ENCODE measurements at places on chromosomes 7 and 10.

DNA sequence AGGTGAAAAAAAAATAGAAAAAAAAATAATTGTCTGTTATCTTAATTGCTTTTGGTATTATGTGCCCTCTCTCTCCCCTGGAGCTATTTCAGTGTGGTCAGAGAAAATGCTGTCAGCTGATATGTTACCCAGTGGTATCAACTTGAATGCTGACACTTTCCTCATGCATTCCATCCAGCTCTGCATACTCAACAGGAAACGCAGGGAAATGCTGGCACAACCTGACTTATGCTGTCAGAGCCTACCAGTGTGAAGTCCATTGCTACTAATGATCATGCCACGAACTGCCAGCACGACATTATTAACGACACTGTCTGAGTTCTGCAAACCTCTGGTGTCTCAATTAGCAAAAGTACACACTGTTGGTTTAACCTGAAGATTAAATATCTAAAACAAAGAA, 182.8 kb downstream of the ZWINT start:
- no peak for DNase-seq

DNA sequence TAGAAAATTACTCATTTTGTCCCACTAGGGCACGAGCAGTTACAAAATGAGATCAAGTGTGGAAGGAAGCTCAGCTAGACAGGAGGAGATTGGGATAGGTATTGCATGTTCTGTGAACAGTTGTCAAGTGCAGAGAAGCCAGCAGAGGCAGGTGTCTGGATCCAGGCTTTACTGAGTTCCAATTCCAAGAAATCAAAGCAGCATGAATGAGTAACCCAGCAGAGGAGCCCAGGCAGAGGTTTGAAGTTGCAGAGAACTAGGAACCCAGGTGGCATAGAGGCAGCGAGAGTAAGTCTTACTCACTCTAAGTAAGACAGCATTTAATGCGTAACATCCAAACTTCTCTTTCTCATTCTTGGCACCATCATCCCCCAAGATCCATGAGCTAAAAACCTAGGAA, 11.8 kb downstream of the MRC1 start:
- no peak for DNase-seq

DNA sequence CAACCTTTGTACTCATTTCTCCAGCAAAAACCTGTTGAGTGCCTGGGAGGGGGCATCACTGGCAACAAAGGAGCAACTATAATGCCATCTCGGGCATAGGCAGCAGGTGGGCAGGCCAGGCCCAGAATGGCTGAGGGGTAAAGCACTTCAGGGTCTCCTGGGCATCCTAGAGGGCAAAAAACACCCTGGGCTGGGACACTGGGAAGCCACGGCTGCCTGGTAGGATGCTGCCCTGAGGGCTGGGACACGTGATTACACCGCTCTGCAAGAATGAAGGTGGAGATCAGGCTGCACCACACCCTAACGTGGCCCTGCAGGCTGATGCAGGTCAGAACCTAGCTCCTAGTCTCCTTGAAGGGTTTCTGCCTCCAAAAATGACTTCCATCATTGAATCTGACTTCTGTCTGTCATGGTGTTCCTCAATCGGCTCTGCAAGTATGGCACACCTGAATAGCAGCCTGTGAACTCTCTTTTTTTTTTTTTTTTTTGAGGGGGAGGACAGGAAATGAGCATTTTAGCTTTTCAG, 4.5 kb upstream of the TRAPPC14 start:
- DNase-seq: no peak

DNA sequence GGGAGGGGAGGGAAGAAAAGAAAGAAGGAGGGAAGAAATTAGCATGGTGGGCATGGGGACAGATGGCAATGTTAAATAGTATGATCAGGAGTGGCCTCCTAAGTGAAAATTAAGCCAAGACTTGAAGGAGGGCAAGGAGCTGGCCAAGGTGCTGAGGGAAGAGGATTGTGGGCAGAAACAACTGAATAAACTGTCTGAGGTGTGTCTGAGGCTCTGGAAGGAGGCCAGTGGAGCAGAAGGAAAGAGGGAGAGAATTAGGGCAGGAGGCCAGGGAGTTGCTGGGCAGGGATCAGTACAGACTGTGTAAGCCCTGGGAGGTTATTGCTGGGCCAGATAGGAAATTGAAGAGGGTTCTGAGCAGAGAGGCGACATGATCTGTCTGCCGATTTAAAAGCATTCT, 40.6 kb upstream of the VKORC1L1 start:
- DNase-seq: no peak

DNA sequence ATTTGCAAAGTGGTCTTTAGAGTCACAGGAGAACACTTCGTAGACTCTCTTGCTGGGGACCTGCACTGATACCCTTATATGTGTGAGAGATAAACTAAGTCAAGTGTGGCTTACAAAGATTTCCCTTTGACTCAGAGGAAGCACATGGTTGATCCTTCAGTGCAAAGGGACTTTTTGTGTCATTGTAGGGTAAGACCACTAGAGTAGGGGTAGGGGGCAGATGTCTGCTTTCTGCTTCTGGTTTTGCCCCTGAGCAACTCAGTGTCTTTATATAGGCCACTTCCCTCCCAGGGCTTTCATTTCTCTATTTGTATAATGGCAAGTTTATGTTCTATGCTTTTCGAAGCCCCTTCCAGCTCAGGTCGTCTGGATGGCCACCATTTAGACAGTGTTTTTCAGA, 281.7 kb downstream of the SORCS3 start:
- DNase-seq: no peak

GRCh38 chr10:47346581-47347302, 1.4 kb upstream of the RBP3 start:
- DNase-seq: no peak

- no peak for DNase-seq
Observed at GRCh38 chr7:18806177-18806576, 310.6 kb downstream of the HDAC9 start.

DNA sequence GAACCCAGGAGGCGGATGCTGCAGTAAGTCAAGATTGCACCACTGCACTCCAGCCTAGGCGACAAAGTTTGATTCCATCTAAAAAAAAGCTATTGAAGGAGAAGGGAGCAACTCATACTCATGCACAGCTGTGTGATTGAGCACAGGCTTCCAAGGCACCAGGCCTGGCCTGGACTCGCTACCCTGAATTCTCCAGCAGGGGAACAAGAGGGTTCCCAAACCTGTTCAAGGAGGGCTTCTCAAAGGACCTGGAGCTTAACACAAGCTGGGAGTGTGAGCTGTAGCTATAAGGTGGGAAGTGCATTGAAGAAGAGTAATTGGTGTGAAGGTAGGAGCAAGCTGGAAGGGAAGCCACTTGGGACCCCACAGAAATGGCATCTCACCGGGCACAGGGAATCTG, 15.1 kb upstream of the DDIT4 start:
- DNase-seq: no peak

GRCh38 chr10:121926671-121927317, 1.0 kb downstream of the ATE1 start:
- no peak for DNase-seq

DNA sequence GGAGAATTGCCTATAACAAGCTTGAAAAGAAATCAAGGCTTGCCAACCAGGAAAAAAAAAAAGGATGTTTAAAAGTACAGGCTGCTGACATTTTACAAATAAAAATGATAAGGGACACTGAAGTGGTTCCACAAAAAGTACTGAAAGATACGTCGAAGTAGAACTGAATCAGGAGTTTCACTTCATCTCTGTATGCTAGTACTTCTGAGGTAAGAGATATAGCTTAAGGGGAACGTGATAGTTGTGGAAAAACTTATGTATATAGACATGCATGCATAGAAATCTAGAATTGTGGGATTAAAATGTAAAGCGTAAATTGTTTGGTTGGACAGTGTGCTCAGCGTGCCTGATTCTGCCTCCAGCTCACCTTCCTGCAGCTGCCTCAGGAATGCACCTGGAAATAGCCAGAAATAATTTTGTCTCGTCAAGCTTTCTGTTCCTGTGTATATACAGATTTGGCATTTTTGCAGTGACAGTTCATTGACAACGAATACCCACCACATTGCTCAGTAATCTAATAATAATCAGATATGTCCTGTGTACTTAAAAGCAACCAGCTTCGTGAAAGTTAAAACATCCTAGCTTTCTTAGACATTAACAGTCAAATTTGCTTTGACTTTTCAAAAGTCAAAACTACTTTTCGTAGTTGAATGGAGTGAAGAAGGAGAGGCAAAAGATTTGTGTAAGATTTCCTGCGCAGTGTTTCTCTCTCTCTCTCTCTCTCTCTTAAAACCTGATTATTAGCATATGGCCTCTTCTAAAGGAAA, 1.4 kb downstream of the SOSTDC1 start:
- peak; percentile 31 for DNase-seq

DNA sequence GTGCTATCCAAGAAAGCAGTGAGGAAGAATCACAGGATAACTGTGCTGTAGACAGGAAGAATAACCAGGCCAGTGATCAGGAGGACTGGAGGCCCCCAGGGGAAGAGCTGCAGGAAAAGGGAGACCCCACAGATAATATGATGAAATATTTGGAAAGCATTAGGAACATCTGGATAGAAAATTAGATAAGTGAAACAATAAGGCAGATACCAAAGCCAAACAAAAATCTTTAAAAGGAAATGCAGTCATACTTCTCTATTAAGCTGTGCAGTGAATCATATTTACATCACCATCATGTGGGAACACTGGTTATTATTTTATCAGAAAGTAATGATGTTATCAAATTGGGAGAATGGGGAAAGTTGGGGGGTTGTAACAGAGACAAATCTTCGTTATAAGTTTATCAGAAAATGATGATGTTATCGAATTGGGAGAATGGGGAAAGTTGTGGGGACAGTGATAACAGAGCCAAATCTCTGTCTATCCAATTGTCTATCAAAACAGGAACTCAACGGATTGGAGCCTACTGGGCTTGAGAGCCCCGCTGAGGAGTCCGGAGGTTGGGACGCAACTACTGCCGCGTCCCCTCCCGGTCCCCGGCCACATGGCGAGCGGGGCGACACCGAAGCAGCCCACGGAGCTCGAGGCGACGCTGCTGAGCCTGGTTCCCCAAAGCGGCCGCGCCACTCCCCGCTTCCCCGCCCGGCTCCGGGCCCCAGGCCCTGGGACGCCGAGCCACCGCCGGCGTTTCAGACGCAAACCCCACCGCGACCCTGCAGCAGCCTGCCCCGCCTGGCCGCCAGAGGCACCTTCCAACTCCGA, 14.0 kb upstream of the RALA start:
- peak; percentile 69 for DNase-seq

DNA sequence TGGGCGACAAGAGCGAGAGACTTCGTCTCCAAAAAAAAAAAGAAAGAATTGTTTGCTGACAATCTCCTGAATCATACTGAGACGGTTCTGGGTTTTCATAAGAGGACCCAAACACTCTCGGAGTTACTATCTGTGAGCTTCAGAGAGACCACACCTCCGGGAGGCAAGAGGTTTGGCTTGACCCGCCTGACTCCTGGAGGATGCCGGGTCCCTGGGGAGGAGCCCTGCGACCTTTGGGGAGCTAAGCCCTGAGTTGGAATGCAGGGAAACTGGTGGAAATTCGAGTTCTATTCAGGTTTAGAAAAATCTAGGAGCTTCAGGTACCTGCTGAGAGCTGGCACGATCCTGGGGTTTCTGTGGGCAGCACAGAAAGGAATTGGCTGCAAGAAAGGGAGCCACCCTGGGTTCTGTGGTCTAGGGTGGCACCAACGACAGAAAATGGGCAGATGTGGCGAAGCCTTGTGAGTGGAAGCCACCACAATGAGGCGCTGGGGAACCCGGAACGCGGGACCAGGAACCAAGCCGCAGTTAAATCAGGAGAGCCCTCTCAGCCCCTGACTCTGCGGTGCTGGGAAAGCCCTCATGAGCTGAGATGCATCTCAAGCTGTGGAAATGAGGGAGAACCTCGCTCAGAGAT, 21.9 kb upstream of the GATAD1 start:
- DNase-seq: no peak

DNA sequence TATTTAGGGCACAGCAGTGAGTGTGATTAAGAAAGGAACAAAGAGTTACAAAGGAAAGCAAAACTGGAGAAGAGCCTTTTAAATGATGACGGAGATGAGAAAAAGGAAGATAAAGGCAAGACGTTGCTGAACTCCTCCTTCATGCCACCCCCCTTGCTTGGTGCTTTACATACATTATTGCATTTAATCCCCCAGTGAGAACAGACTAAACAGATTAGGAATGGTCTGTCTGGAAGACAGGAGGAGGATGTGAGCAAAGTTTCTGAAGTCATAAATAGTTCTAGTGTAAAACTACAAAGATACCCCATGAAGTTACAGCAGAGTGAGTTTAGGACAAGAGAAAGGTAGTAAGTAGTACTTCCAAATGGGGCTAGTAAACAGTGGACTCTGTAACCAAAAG, 113.5 kb downstream of the PLCE1 start:
- no peak for DNase-seq

DNA sequence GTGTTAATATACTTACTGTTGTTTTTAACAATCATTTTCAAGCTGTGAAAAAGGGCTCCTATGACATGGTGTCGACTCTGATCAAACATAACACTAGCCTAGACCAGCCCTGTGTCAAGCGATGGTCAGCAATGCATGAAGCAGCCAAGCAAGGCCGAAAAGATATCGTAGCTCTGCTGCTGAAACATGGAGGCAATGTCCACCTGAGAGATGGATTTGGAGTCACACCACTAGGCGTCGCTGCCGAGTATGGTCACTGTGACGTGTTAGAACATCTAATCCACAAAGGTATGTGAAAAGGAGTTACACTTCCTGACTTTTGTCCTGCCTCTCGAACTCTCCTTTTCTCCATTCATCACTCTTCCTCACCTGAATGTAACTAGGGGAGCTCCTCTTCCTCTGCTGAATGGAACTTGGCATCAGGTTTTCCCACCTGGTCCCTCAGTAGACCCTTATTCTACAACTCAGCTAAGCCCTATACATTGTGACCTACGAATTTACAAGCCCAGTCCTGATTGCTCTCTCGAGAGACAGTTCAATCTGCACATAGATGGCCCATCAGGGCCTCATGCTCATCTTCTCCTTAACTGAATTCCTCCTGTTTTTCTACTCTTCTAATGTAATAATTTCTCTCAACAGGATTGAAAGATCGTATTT, 23.0 kb downstream of the ASB15 start:
- no peak for DNase-seq

GRCh38 chr10:119541459-119542356, 811 bp downstream of the RGS10 start:
- DNase-seq: no peak

GRCh38 chr10:83542774-83543411, 596.4 kb upstream of the GHITM start:
- peak; percentile 38 for DNase-seq

DNA sequence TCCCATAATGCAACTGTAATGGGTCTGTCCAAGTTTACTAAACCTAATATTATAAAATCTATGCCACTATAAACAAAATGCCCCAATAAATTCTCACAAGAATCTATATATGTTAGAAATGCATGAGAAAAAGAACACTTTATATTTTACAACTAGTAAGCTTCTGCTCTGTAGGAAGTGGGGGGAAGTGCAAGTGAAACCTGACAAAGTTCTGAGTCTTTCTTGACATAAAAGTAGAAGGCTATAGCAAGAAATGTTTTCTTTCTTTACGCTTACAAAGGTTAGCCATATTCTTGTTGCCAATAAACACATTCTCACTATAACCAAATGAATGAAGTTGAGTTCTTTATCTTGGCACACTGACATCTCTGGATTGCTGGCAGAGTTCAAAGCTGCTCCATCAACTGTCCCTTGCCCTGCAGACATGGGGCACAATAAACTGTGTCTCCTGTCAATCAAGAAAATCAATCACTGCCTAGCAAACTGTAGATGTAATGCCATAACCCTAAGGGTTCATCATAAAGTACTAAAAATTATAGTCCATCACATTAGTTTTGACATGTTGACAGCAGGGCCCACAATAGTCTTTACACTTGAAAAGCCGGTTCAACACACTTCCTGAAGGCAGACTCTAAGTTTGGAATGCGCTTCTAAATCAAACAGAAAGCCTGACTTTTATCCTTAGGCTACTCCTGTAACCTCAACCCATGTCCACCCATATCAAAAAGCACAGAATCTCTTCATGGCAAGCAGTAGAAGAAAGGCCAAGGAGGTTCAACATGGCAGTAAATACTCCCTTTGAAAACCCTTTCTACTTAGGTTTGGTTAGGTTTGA, 58.6 kb downstream of the TPK1 start:
- no peak for DNase-seq
